ENCODE measurements at places on chromosomes 4 and X. TPM values are rescaled to one million over a fixed set of nuclear protein-coding genes. Genes with fewer than 3 reads are reported as not detected.
A peak's percentile ranks its signal among the peaks of the same experiment; 100 is the strongest.

Gene USP17L20
- total RNA-seq, result not detected

Gene MAGEC2
- not detected for total RNA-seq

Gene MORC4
- total RNA-seq, result 3.6 TPM

Gene AMTN
- not detected for total RNA-seq

Gene CDX4
- not detected for total RNA-seq

Gene UGT2B17
- total RNA-seq, result not detected

Gene RTL9
- 0.35 TPM for total RNA-seq

Gene IL1RAPL2
- total RNA-seq, result not detected

Gene MAGEA2B
- total RNA-seq, result not detected

Gene SLC39A8
- 3.0 TPM for total RNA-seq

Gene SYTL5
- total RNA-seq, result 4.5 TPM

Gene LGI2
- 5.0 TPM for total RNA-seq

Gene MAGEC1
- total RNA-seq, result not detected

Gene SERPINA7
- total RNA-seq, result not detected

Gene ALB
- total RNA-seq, result not detected

- DNase-seq, result no peak
Observed at GRCh38 chr4:113094802-113095201, 45.3 kb downstream of the ANK2 start.

GRCh38 chrX:109760209-109760921, 27.3 kb upstream of the ACSL4 start:
- DNase-seq, result no peak

- no peak for DNase-seq
Observed at GRCh38 chr4:25927361-25928195, 13.6 kb downstream of the SMIM20 start.

DNA sequence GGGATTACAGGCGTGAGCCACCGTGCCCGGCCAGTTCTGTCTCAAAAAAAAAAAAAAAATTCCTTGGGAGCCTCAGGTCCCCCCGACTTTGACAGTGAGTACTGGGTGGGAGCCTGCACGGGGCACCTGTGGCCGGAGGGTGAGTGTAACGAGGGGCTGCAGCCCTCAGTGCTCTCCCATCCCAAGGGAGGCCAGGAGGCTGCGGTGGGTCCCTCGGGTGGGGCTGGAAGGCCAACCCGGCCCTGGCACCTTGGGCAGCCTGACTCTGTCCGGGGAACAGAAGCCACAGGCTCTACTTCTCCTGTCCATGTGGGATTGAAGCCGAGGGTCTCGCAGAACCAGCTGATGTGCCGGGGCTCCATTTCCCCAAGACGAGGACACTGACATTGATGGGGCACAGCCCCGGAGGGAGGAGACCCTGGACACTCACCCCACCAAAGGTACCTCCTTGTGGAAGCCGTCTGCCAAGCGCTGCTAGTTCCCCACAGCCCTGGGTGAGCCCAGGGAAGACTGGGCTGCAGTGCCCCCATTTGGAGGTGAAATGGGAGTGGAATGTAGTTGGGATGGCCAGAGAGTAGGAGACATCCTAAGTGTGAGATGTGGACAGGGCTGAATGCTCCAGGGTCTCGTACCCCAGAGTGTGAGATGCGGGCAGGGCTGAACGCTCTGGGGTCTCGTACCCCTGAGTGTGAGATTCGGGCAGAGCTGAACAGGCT, 2.3 kb upstream of the SLC26A1 start:
- DNase-seq, result no peak

DNA sequence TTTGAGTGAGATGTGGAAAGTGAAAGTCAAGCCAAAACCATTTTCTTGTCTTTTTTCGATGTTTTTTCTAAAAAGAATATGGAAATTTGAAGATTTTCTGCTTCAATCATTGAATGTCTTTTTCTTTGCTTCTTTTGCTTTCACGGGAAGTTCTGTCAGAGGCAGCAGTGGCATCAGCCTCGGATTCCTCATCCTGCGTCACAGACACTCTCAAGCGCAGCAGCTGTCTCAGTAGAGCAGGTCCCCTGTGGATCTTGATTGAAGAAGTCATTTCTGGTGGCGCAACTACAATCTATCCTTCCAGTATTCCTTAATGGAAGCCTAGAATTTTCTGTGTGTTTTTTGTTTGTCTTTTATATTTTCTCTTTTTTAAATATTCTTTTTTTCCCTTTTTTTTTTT, 52.7 kb upstream of the NEIL3 start:
- no peak for DNase-seq

GRCh38 chr4:114626196-114626595, 27.6 kb downstream of the UGT8 start:
- DNase-seq, result no peak

DNA sequence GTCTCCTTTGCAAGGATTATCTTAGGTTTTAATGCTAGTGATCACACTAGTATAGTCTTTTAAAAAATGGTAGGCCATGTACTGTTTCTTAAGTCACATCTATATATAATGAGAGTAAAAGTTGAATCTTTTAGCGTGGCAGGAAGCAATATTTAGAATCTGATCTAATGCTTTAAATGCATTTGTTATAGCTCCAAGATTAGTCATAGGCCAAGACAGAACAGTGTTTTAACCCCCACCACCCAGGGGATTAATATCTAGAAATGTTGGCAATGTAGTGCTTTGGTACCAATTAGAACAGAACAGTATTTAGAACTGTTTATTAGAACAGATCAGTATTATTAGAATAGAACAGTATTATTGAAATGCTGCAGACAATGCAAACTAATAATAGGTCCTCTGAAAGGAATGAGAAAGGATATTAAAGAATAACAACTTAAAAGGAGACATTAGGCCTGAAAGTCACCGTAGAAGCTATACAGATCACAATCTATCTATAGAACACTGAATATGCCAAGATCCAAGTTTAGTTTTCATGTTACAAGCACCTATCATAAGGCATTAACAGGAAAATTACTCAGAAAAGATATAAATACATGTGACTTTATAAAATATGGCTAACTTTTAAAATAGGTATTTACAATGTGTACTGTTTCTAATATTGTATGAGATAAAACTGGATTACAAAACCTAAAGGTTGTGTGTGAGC, 146.2 kb downstream of the NPNT start:
- no peak for DNase-seq

DNA sequence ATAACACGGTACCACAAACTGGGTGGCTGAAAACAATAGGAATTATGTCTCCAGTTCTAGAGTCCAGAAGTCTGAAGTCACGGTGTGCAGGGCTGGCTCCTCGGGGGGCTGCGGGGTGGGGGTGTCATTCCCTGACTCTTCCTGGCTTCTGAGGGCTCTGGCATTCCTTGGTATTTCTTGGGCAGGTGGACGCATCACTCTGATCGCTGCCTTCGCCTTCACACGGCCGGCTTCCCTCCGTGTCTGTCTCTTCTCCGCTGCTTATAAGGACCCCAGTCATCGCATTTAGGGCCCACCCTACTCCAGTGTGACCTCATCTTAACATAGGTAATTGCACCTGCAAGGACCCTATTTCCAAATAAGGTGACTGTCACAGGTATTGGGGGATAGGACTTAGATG, 134.6 kb downstream of the CPZ start:
- peak; percentile 47 for DNase-seq

GRCh38 chrX:108090491-108091263, 665 bp downstream of the PSMD10 start:
- DNase-seq, result no peak

GRCh38 chrX:13983734-13984133, 46.0 kb downstream of the GEMIN8 start:
- DNase-seq, result no peak

- DNase-seq, result no peak
Observed at GRCh38 chr4:109436504-109436903, 2.9 kb downstream of the SEC24B start.

- DNase-seq, result no peak
Observed at GRCh38 chr4:55416176-55416575, 20.4 kb downstream of the TMEM165 start.

- no peak for DNase-seq
Observed at GRCh38 chr4:10806953-10807645, 122.5 kb upstream of the CLNK start.

GRCh38 chr4:156614536-156614935, 357.1 kb downstream of the PDGFC start:
- DNase-seq, result no peak

DNA sequence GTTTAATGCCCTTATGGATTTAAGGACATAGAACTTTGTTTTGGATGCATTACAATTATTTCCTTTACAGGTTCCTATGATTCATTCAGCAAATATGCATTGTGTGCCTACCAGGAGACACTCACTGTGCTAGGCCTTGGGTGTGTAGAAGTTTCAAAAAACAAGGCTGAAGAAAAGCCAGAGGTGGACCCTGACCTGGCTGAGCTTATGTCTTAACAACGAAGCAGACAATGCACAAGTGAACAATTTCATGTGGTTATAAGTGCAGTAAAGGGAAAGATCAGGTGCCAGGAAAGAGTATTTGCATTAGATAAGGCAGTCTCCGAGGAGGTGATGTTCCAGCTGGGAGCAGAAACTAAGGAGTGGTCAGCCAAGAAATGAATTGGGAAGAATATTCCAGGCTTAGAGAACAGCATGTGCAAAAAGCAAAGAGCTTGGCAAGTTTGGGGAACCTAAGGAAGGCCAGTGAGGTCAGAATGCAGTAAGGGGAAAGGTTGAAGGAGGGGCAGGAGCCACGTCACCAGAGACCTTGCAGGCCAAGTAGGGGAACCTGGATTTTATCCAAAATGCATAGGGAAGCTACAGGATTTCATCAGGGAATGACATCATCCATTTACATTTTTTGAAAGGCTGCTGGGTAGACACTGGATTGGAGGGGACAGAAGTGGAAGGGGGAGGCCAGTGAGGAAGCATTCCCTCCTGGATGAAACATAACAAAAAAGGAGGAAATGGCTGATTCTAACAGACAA, 193.6 kb downstream of the SOWAHB start:
- no peak for DNase-seq

DNA sequence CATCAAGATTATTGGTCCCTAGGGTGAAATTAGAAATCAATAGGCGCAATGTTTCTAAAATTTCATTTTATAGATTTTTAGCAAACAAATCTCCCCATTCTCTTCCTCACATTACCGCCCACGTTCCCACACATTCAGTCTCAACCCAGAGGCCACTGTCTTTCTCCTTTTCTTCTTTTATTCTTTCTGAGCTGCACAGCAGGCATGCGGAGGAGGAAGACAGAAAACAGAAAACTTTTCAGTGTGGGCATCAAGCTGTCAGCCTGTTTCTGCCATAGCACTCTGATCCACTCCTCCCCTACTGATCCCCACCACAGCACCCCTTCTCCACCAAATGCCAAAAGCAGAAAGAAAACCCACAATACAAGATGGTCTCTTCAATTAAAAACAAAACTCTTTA, 94.8 kb upstream of the ADAMTS3 start:
- no peak for DNase-seq

GRCh38 chr4:123813901-123814300, 417.3 kb downstream of the SPRY1 start:
- DNase-seq, result no peak

DNA sequence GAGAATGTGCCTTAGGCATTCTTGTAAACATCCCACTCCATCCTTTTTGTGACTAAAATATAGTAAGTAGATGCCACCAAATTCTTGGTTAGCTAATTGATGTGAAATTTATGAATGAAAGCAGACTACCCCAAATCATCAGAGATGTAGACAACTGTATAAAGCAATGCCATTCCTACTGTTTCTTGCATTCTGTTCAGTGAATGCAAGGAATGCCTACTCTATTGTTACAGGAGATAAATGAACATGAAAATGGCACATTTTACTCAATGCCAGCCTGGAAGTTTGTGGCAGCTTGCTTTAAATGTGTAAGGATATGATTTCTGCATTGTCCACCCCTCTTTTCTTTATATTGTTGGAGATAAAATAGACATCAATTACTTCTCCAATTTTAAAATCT, 317.9 kb downstream of the LDB2 start:
- DNase-seq, result no peak

DNA sequence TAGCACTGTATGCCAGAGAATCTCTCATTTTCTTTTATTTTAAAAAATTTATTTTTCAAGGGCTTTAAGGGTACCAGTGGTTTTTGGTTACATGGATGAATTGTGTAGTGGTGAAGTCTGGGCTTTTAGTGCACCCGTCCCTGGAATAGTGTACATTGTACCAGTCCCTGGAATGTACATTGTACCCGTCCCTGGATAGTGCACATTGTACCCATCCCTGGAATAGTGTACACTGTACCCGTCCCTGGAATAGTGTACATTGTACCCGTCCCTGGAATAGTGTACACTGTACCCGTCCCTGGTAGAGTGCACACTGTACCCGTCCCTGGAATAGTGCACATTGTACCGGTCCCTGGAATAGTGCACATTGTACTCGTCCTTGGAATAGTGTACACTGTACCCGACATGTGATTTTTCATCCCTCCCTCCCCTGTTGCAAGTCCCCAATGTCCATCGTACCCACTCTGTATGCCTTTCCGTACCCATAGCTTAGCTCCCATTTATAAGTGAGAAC, 56.1 kb upstream of the HELT start:
- DNase-seq, result no peak

- DNase-seq, result no peak
Observed at GRCh38 chr4:87941537-87942392, 33.7 kb upstream of the SPP1 start.

DNA sequence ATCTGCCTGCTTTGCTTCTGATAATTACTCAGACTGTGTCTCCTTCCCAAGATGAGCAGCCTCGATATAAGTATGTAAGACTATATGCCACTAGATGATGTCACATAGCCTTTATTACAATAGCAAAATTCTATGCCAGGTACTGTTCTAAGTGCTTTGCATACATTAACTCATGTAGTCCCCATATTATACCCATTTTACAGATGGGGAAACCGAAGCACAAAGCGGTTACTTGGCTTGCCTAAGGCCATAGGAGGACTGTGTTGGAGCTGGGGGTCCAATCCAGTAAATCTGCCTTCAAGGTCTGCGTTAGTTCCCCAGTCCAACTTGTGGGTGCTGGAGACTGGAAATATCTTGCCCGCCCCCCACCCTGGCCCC, 826 bp upstream of the SCML1 start:
- DNase-seq, result no peak

DNA sequence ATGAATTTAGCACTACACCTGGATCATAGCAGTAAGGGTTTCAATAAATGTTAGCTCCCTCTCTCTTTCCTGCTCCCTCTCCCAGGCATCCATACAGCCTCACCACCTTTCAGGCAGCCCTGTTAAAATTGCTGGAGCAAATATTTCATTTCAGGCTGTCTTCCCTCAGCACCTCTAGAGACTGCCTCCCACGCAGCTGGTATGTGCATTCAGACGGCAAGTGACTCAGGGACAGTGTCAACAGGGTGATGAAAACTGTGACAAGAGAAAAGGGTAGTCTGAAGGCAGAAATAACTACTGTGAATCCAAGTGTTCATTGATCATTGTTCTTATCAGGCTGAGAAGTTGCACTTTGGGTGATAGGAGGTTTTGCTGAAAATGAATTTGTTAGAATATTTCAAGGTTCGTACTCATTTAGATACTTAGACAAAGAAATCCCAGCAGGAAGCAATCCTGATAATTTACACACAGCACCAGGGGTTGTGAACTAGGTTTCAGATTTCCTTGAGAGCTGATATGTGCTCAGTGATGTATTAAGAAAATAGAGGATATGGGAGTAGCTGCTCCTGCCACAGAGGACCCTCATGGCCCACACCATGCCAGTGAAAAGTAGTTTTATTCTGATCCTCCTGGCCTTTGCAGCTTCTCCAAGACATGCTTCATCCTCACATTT, 424.2 kb downstream of the FGF13 start:
- DNase-seq, result no peak

- no peak for DNase-seq
Observed at GRCh38 chr4:8177956-8178355, 19.3 kb upstream of the ABLIM2 start.

GRCh38 chr4:153156263-153156662, 48.0 kb upstream of the TRIM2 start:
- no peak for DNase-seq

- no peak for DNase-seq
Observed at GRCh38 chr4:144575181-144575580, 70.8 kb upstream of the HHIP start.

Measured in cardiac septum (tissue), 1 donor.